Memory B cell (primary cell): ENCODE measurements at places on chromosomes 7 and 10.

GRCh38 chr7:458511-459245 is 61.0 kb downstream of the PDGFA start:
- no peak for DNase-seq

GRCh38 chr10:118455181-118455695 is 113.1 kb upstream of the FAM204A start:
- DNase-seq = no peak

GRCh38 chr10:127303105-127303504 is 106.7 kb upstream of the INSYN2A start:
- DNase-seq = no peak

DNA sequence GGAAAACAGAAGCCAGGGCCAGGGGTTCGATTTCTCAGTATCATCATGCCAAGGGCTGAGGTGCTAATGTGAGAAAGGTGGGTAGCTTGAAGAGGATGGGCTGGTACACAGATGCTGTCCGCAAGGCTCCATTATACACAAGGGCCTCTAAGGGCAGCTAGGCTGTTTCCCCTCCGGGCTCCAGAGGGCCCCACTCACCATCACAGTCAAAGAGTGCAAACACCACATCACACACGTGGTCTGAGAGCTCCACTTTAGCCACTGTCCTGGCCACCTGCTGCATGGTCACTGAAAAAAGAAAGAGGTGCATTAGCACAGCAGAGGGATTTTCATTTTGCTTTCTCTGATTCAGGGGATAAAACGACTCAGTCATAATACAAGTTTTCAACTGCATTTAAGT is 20.9 kb upstream of the DNAJB12 start:
- DNase-seq = no peak

DNA sequence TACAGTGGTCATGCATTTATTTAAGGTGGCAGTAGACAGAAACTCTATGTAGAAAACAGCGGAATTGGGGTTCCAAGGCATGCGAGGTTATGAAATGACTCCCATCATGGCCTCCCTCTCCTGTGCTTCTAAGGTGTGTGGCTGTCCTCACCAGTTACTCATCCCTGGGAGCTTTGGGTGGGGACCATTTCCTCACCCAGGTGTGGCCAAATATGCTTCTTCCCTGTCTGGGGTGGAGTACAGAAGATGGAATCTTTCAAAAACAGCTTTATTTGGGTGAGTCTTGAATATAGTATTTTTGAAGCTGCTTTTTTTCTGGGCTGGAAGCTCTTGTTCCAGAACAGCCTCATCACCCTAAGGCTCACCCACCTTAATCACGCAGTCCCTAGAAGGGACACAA is 139.0 kb downstream of the NRF1 start:
- no peak for DNase-seq

DNA sequence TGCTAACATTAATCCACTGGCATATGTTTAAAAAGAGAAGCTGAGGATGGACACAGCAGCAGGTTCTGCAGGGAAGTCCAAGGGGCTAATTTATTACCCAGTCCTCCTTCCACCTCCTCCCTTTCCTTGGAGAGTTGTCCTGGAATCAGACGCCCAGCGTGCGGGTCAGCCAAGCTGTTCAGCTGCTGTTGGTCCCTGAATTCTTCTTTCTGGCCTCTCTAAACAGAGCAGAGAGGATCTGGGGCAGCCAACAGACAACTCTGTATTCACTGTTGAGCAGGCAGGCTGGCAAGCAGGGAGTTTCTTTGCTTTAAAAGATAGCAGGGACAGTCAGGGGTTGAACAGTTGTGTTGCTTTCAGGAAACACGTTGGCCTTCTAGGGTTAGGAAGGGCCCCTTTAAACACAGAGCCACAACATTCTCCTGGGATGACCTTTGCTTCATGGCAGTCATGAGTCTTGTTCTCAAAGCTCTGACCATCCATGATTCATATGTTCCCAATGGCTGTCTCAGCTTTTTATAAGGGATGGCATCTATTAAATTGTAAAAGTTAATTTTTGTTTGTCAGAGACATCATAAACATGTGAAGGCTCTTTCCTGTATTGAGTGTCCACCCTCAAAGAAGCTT is 217.0 kb downstream of the CREB5 start:
- no peak for DNase-seq

GRCh38 chr10:50552771-50553535 is 70.8 kb downstream of the SGMS1 start:
- no peak for DNase-seq
